ENCODE measurements at places on chromosomes 13 and 19.

DNA sequence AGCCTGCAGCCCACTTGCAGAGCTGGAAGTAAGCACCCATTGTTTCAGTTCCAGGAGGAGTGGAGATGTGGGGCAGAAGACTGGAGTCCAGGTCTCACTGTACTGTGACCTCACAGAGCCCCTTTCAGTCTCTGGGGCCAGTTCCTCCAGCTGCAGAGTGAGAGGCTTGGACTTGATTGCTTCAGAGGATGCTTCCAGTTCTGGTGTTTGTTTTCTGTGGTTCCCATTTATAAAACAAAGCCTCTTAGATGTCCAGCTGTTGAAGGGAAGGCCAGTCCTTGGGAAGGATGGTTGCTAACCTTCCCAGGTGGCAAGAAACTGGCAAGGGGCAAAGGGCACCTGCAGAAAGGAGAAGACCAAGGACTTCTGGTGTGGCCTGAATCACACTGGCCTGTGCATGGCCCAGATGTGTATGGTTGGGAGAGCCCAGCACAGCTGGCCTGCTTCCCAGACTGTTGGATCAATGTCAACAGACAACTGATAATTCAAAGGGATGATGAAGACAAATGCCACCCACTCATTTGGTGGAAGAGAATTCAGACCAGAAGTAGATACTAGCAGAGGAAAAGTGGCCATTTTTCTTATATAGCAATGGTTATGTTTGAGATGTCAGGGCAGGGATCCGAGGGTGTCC, 218.5 kb downstream of the ZNF536 start:
- DNase-seq: no peak

DNA sequence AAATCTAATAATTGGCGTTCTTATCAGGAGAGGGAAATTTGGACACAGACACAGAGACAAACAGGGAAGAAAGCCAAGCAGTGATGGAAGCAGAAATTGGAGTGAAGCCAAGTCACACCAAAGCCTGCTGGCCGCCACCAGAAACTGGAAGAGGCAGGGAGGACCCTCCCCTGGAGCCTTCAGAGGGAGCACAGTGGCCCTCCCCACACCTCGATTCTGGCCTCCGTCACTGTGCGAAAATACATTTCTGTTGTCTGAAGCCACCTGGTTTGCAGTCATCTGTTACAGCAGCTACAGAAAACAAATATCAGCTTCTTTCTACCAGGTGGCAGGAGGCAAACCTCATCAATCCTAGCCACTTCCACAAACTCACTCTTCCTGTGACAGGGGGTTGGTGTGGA, 8.3 kb upstream of the TLE6 start:
- DNase-seq: no peak

- no peak for DNase-seq
Measured at GRCh38 chr19:8811315-8812172, 20.6 kb downstream of the ZNF558 start.

DNA sequence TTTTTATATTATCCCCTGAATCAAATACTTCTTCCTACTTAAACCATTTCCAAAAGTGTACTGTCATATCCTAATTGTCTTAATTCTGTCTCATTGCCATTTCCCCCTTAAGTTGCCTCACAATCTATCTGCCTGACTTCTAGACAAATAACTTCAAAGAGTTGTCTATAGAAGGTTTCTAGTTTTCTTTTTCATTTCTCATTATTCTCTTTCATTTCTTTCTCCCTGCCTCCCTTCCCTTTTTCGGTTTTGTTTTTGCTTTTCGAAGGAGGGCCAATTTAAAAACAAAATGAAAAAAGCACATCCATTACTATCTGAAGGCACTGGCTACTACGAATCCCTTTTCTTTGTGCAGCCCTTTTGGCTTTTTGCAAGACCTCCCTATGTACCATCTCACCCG, 367.2 kb downstream of the DNAJC15 start:
- no peak for DNase-seq

GRCh38 chr13:39542361-39542760, 60.6 kb downstream of the LHFPL6 start:
- DNase-seq: no peak

- DNase-seq: no peak
Measured at GRCh38 chr19:32802840-32803239, 66.7 kb downstream of the SLC7A9 start.

- DNase-seq: no peak
Measured at GRCh38 chr13:113839536-113840204, 24.2 kb downstream of the GAS6 start.

- DNase-seq: no peak
Measured at GRCh38 chr13:20503088-20504083, 22.3 kb downstream of the CRYL1 start.

- DNase-seq: no peak
Measured at GRCh38 chr19:58326501-58326913, 287 bp upstream of the ZSCAN22 start.

- no peak for DNase-seq
Measured at GRCh38 chr19:1000095-1000494, at the start of gene GRIN3B. Gene GRIN3B, plus strand, starts transcription at chr19:1000419. Its CDS starts 19 bp downstream, at chr19:1000438.

DNA sequence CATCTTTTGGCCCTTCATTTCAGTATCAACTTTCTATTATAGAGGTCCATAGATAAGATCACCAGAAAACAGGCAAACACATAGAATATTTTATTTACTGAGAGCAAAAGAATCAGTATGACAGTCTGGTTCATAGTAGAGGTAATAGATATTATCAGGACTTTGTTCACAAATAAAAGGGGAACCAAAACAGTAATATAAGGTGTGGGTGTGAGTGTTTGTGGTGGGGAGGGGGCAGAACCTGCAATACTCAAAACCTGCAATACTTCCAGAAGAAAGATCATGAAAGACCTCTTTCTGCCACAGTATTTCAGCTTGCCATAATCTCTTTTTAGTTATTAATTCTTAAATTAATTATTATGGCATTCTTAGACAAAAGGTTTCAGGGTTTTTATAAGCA, 578.7 kb upstream of the SLITRK1 start:
- DNase-seq: no peak

- DNase-seq: no peak
Measured at GRCh38 chr13:38735665-38736440, 49.0 kb downstream of the FREM2 start.

- no peak for DNase-seq
Measured at GRCh38 chr19:28066161-28066560, 1146.8 kb downstream of the UQCRFS1 start.

- no peak for DNase-seq
Measured at GRCh38 chr13:45109102-45109720, 11.1 kb upstream of the GTF2F2 start.

DNA sequence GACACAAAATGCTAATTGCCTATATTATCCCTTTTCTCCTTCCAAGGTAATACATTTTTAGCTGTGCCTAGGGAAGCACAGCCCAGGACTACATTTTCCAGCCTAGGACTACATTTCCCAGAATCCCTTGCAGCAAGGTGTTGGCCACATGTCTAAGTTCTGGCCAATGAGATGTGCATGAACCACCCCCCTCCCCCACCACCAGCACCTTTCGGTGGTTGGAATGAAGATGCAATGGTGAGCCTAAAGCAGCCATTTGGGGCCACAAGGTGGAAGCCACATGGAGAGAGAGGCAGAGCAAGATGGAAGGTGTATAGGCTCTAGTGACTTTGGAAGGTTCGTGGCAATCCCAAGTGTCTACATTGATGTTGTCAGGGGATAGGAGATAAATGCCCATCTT, 16.2 kb downstream of the UNC13A start:
- no peak for DNase-seq

- DNase-seq: no peak
Measured at GRCh38 chr19:8700956-8701355, 2.4 kb upstream of the ACTL9 start.

DNA sequence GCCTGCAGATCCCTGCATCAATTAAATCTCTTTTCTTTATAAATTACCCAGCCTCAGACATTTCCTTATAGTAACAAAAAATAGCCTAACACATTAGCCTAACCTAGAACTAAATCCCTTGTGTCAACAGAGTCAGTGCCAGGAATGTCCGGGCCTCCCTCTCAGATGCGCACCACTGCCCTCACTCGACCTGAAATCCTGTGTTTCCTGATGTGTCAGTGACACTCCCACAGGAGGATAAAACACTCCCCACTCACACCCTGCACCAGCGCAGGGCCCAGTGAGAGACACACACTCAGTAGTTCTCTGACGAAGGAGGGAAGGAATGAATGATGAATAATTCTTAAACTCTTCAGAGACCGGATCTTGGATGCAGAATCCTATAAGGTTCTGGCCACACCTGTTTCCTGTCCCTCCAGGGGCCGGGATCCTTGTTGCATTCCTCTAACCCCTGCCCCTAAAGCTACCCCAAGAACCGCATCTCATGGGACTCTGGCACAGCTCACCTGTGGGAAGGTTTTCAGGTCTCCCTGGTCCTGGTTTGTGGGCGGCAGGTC, 3.1 kb downstream of the CEACAM3 start:
- no peak for DNase-seq

- DNase-seq: no peak
Measured at GRCh38 chr19:47156861-47157430, 26.3 kb downstream of the SAE1 start.

DNA sequence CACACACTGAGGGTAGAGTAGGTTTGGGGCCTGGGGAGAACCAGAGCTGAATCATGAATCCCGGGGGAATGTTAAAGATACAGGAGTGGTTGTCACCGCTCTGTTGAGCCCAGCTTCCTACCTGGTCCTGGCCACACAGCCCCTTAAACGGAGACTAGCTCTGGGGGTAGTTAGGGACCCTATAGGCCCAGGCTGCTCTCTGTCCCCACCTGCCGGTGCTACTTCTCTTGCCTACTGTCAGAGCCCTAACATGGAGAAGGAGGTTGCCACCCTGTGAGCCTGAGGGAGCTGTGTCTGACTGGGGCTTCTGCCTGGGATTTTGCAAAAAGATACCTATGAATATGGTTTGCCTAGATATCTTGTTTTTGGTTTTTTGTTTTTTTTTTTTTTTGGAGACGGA, 36.6 kb upstream of the ZNF429 start:
- DNase-seq: no peak

DNA sequence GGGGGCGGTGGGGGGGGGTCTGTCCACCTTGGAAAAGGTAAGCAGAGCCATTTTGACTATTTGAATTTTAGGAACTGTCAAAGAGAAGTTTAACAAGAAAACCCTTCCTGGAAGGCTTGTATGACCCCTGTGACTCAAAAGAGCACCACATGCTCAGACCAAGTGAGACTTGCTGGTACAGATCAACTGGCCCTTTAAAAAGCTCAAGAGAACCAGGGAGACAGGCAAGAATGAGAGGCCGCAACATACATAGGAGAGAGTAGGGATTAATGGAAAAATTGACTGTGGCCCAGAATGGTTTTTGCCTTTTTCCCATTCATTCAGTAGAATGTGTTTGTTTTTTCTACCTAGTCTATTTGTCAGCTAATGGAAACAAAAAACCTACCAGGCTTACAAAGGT, 26.2 kb upstream of the ATP8A2 start:
- no peak for DNase-seq

DNA sequence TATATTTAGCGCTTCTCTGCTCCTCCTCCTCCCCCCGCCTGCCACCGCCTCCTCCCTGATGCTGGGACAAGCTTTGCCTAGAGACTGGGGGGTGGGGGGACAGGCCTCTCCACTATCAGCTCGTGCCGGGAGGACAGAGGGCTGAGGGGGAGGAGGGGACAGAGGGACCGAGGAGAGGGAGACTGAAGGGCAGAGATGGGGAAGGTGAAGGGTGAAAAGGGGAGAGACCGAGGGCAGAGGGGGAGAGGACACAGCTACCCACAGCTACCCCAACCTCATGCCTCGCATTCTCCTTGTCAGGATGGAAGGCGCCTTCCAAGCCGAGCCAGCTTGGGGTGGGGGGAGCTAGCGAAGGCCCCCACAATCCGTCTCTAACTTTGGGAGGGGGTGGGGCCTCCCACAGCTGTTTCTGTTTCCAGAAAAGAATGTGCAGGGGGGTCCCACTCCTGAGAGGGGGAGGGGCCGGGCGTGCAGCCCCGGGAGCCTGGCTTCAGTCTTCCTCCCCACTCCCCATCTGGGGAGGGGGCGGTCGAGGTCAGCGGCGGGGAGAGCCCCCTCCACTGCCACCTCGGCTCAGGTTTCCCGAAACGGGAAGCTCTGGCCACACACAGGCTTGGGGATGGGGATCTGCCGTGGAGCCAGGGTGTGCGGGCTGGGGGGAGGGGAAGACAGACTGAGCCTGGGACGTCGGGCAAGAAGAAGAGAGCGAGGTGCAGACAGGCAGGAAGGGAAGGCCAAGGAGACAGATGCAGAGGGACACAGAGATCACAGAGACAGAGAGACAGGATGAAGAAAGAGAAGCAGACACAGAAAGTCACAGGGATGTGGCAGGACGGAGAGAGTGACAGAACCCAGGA, 1.6 kb downstream of the DACT3 start:
- DNase-seq: no peak

DNA sequence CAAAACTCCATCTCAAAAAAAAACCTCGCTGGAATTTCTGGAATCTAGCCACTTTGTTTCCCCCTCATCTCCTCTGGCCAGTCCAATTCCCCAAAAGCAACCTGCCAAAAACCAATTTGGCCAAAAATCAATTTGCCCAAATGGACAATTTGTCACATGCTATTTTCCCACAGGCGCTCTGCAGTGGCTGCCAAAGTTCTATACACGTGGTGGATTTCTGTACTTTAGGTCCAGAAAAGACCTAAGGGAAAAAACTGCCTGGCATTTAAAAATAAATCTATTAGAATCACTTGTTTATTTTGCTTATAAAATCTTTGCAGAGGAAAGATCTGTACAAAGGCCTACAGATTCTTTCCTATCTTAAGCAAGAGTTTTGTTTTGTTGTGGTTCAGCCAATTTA, 79.4 kb downstream of the MAP4K1 start:
- DNase-seq: no peak

GRCh38 chr19:3368848-3369336, 2.5 kb downstream of the NFIC start:
- DNase-seq: no peak

DNA sequence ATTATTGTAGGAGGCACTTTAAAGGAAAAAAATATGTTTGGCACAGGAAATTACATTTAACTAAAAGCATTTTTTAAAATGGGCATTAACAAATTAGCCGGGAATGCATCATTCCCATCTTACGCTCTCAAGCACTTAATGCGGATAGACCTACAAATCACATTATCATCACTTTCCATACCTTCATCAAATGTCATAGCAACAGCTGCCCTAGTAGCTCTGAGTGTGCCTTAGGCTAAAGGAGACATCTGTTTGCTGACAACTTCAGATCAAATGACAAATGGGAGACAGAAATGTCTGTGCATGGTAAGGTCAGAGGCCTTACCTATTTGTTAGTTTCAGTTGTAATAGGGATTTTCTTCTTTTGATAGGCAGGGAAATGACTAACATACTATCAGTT, 773.2 kb upstream of the SLC10A2 start:
- DNase-seq: peak; percentile 92

DNA sequence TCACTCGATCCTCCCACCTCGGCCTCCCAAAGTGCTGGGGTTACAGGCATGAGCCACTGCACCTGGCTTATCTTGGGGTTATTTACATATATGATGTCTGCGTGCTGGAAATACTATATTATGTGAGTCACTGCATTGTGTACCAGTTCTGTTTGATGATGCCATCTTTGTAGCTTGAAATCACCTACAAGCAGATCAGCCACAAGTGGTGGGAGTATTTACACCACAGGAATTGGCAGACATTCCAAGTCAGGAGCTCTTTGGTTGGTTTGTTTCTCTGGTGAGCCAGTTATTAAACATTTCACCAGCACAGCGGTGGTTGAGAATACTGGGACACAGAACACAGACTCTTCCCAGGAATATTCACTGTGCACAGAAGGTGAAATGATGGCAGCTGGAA, 4.5 kb upstream of the TIMM44 start:
- no peak for DNase-seq
